ENCODE measurements at places on chromosomes 16 and 17. TPM values are rescaled to one million over a fixed set of nuclear protein-coding genes. Genes with fewer than 3 reads are reported as not detected.

The KRT33A gene
- not detected for total RNA-seq

The GPRC5C gene
- 56.8 TPM for total RNA-seq

The ZG16B gene
- not detected for total RNA-seq

The RAB11FIP4 gene
- 7.2 TPM for total RNA-seq

The CHAD gene
- not detected for total RNA-seq

The ASB16 gene
- 1.3 TPM for total RNA-seq

The IFT20 gene
- 241 TPM for total RNA-seq

The CCL4L2 gene
- total RNA-seq = 6.7 TPM

The SLC2A4 gene
- 2.6 TPM for total RNA-seq

The RTN4RL1 gene
- 1.4 TPM for total RNA-seq

The OR1A1 gene
- total RNA-seq = not detected

The ADAD2 gene
- 0.21 TPM for total RNA-seq

The ZFPM1 gene
- total RNA-seq = under 0.01 TPM

The CES1 gene
- total RNA-seq = 1.3 TPM

The DHRS7C gene
- total RNA-seq = not detected

The CCL7 gene
- not detected for total RNA-seq

The SLC16A5 gene
- 4.1 TPM for total RNA-seq

The C17orf67 gene
- 27.4 TPM for total RNA-seq

The KRTAP1-5 gene
- total RNA-seq = not detected

The SREBF1 gene
- total RNA-seq = 30.9 TPM

The ARL17B gene
- 12.6 TPM for total RNA-seq

The KRTAP4-9 gene
- total RNA-seq = not detected

The CLEC3A gene
- not detected for total RNA-seq

The TVP23A gene
- total RNA-seq = 8.0 TPM

The HOXB1 gene
- total RNA-seq = not detected

The KCNH4 gene
- not detected for total RNA-seq

The KRTAP17-1 gene
- total RNA-seq = not detected

The SLC38A8 gene
- total RNA-seq = 1.3 TPM

The PRR15L gene
- total RNA-seq = 0.29 TPM

The MPP2 gene
- 2.0 TPM for total RNA-seq

The KRTAP4-12 gene
- total RNA-seq = not detected

The SLC35G6 gene
- not detected for total RNA-seq

The HS3ST3B1 gene
- total RNA-seq = 3.1 TPM

The FOXO3B gene
- 10.8 TPM for total RNA-seq

The IGFALS gene
- total RNA-seq = not detected

The SKAP1 gene
- 1.9 TPM for total RNA-seq

The DRC3 gene
- 14.6 TPM for total RNA-seq

The TBX2 gene
- 40.5 TPM for total RNA-seq

The ZNF629 gene
- total RNA-seq = 25.5 TPM

The ETV4 gene
- 0.51 TPM for total RNA-seq

The TELO2 gene
- 59.1 TPM for total RNA-seq

The MLX gene
- total RNA-seq = 29.9 TPM

The KRT20 gene
- 0.29 TPM for total RNA-seq

The AXIN2 gene
- total RNA-seq = 62.2 TPM

The ARL5C gene
- total RNA-seq = not detected

The WNT9B gene
- total RNA-seq = 0.59 TPM

The BRIP1 gene
- total RNA-seq = 13.0 TPM

The KRT36 gene
- total RNA-seq = not detected

The PIRT gene
- not detected for total RNA-seq

The PLA2G10 gene
- total RNA-seq = not detected

The CA4 gene
- 17.3 TPM for total RNA-seq

The DBNDD1 gene
- total RNA-seq = 4.2 TPM

The CEMP1 gene
- 3.3 TPM for total RNA-seq

The CHD9 gene
- 174 TPM for total RNA-seq

The NPIPB9 gene
- total RNA-seq = 6.9 TPM

The ASGR1 gene
- 1.8 TPM for total RNA-seq

The NIP7 gene
- 18.4 TPM for total RNA-seq
